ENCODE measurements at places on chromosomes 7 and 10. TPM values are rescaled to one million over a fixed set of nuclear protein-coding genes. Genes with fewer than 3 reads are reported as not detected.

Gene LRRC17
- not detected for total RNA-seq

- DNase-seq = no peak
- no peaks in the 10 kb centered on the region for H3K27me3 ChIP-seq
- no peak overlapping the region for H3K27ac ChIP-seq
- no peaks in the 10 kb centered on the region for H3K36me3 ChIP-seq
- no peak overlapping the region for H3K4me3 ChIP-seq
Observed at GRCh38 chr10:86954681-86955500, 2.5 kb downstream of the MMRN2 start.

- H3K36me3 ChIP-seq = no peaks in the 10 kb centered on the region
- H3K4me1 ChIP-seq = no peaks in the 10 kb centered on the region
- no peaks in the 10 kb centered on the region for H3K27me3 ChIP-seq
- no peak overlapping the region for H3K27ac ChIP-seq
- H3K4me3 ChIP-seq = no peak overlapping the region
Observed at GRCh38 chr10:89073719-89074118, 83.1 kb downstream of the FAS start.

DNA sequence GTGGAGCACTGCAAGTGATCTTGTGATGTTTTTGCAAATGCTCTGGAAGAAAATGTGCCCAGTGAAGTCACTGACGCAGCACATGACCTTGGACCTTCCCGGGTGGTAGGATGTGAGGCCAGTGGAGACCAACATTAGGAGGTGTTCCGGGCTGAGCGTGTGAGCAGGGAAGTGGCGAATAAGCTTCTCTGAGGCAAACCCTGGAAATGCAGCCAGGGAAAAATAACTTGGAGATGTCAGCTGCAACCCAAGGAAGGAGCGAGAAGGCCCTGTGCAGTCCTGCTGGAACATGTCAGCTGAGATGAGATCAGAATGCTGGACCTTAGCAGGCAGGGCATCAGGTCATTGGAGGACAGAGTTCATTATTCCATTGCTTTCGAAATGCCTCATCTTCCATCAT is 18.6 kb upstream of the SDK1 start:
- no peak overlapping the region for H3K27ac ChIP-seq
- DNase-seq = no peak
- H3K4me3 ChIP-seq = no peak overlapping the region

Gene LAMB4
- not detected for total RNA-seq

Gene FAM131B
- not detected for total RNA-seq

DNA sequence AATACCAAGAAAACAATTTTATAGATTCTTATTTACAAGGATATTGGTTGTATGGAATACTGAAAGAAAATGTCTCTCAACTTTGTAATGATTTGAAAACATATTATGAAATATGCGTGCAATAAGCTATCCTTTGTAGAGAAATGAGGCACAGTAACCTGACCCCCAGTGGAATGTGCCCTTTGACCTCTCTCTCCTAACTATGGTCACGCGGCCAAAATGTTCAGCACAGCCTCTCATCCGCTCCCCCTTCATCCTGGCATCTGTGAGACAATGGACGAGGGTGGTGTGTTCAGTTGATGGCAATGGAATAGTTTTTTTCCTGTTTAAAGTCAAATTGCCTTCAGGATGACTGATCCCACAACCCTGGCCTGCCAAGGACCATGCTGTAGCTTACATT is 13.3 kb downstream of the BEND7 start:
- H3K4me1 ChIP-seq = no peaks in the 10 kb centered on the region
- H3K36me3 ChIP-seq = no peaks in the 10 kb centered on the region
- H3K27me3 ChIP-seq = no peaks in the 10 kb centered on the region
- no peak overlapping the region for H3K27ac ChIP-seq
